ENCODE measurements at places on chromosomes 6 and 20.

GRCh38 chr6:115759051-115759450, 301.6 kb downstream of the FRK start:
- DNase-seq: no peak

- DNase-seq: no peak
These were observed 37.0 kb downstream of the MDFI start for GRCh38 chr6:41675176-41675775.

GRCh38 chr6:52475307-52475706, 55.2 kb downstream of the EFHC1 start:
- DNase-seq: no peak

GRCh38 chr6:49662892-49663261, 26.2 kb upstream of the RHAG start:
- no peak for DNase-seq

- DNase-seq: peak; percentile 67
These were observed 79.4 kb downstream of the GFOD1 start for GRCh38 chr6:13407709-13408695.

DNA sequence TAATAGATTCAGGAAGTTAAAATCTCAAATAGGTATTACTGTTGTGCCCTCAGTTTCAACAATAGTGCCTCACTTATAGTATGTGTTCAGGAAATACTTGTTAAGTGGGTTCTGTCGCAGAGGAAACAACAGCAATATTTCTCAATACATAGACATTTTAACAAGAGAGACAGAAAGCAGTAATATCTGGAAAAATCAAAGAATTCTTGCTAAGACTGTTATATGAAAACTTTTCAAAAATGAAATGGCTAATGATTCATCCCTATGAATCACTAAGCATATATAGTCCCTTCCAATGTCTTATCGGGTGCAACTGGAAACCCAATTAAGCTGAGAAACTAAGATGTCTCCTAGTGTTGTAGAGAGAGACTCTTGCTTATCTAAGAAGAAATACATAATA, 668.9 kb downstream of the TFAP2A start:
- no peak for DNase-seq
